Natural killer cell (primary cell): ENCODE measurements at places on chromosomes 16 and 17. TPM values are rescaled to one million over a fixed set of nuclear protein-coding genes. Genes with fewer than 3 reads are reported as not detected.

GRCh38 chr17:72725433-72726068 is 366.9 kb downstream of the SLC39A11 start:
- H3K27me3 ChIP-seq = no peaks in the 10 kb centered on the region
- no peaks in the 10 kb centered on the region for H3K36me3 ChIP-seq
- peak; percentile 71 for DNase-seq
- H3K4me3 ChIP-seq = no peak overlapping the region
- H3K27ac ChIP-seq = no peak overlapping the region

The FTSJ3 gene
- 35.2 TPM for total RNA-seq

DNA sequence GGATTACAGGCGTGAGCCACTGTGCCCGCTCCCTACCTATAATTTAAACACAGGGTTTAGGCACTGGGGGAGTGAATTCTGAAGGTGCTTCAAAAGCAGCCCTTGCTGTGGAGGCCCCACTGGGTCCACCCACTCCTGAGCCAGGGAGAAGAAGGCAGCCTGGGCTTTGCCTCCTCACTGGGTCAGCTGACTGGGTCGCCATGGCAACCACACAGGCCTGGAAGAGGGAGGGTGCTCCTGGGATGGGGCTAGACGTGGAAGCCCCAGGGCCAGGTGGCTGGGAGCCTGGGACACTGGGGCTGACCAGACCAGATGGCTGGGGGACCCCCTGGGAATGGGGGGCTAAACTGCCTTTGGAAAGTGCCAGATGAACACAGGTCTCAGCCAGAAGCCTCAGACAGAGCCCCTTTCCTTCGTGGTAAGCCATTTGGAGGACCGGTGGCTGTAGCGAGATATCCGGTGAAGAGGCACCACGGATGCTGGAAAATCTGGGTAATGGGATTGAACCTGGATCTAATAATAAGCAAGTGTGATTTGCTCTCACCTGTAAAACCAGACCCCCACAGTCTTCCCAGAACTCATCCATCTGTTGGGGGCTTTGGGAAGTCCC is 32.9 kb downstream of the TRARG1 start:
- H3K36me3 ChIP-seq = no peaks in the 10 kb centered on the region
- H3K4me1 ChIP-seq = no peaks in the 10 kb centered on the region
- H3K27ac ChIP-seq = no peak overlapping the region
- no peak for DNase-seq
- no peaks in the 10 kb centered on the region for H3K27me3 ChIP-seq

- H3K36me3 ChIP-seq = peaks cover 38% of the 10 kb centered on the region
- H3K27me3 ChIP-seq = no peaks in the 10 kb centered on the region
Observed at GRCh38 chr16:67726106-67727034, 7.3 kb upstream of the GFOD2 start.

DNA sequence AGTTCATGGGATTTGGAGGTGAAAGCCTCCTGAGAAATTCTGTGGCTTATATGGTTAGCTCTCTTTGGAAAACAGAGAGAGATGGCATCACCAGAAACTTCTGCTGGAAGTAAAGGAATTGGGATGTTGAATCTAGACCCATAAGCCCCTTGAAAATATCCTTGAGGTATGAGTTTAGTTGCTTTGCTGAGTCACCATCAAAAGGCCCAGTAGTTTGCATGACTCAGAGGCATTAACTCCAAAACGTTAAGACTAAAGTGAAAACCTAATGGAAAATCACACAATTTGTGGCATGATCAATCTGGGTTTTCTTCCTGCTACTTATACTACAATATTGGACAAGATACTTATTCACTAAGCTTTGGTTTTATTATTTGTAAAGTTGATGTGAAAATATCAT is 349.2 kb upstream of the SALL1 start:
- no peaks in the 10 kb centered on the region for H3K27me3 ChIP-seq
- H3K27ac ChIP-seq = no peak overlapping the region
- no peak for DNase-seq
- H3K4me1 ChIP-seq = no peaks in the 10 kb centered on the region
- H3K36me3 ChIP-seq = no peaks in the 10 kb centered on the region
- H3K4me3 ChIP-seq = no peak overlapping the region

DNA sequence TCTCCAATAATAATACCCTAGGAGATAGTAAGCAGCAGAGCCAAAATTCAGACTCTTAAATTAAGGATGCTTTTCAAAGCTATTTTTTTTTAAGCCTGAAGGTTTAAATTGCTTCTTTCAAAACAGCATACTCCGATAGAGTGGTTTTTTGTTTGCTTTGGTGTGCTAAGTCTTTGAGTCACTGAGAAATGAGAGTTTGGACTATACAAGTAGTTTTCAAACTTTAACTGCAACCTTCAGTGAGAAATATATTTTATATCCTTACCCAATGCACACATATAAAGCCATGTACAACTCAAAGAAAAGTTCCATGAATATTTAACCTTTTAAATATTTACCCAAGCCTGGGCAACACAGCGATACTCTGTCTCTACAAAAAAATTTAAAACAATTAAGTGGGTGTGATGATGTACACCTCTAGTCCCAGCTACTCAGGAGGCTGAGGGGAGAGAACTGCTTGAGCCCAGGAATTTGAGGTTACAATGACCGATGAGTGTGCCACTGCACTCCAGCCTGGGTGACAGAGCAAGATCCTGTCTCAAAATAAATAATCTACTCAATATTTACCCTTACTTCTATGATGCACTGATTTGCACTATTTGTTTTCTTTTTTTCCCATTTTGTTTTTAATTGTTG is 19.2 kb downstream of the DCUN1D3 start:
- no peaks in the 10 kb centered on the region for H3K27me3 ChIP-seq
- DNase-seq = no peak
- H3K4me3 ChIP-seq = no peak overlapping the region
- no peaks in the 10 kb centered on the region for H3K4me1 ChIP-seq

DNA sequence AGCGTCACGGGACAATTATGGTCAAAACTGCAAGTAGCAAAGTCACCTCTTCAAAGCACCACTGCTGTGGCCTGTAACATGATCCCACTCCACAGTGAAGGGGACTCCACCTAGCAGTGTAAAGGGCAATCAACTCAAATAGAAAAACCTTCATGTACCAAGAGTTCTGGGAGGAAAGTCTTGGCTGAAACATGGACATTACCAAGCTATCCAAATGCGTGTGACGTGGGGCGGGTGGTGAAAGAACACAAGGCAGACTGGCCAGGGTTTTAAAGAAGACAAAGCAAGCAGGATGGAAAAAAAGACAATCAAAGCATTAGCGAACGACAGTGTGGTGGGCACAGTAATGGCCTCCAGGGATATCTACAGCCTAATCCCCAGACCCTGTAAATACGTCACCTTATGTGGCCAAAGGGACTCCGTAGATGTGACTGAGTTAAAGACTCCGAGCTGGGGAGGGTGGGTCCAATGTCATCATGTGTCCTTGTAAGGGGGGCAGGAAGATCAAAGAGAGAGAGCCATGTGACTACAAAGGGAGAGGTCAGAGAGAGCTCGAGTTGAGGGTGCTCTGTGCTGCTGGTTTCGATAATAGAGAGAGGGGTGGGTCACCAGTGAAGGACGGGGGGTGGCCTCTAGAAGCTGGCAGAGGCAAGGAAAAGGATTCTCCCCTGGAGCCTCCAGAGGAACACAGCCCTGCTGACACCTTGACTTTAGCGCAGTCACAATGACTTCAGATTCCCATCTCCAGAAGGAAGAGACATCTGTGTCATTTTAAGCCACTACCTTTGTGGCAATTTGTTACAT is 6.0 kb downstream of the HSDL1 start:
- no peaks in the 10 kb centered on the region for H3K27me3 ChIP-seq
- no peak overlapping the region for H3K4me3 ChIP-seq
- H3K4me1 ChIP-seq = peaks cover under 1% of the 10 kb centered on the region
- H3K27ac ChIP-seq = no peak overlapping the region
- DNase-seq = no peak
